ENCODE measurements at places on chromosomes 5 and 9. TPM values are rescaled to one million over a fixed set of nuclear protein-coding genes. Genes with fewer than 3 reads are reported as not detected.

DNA sequence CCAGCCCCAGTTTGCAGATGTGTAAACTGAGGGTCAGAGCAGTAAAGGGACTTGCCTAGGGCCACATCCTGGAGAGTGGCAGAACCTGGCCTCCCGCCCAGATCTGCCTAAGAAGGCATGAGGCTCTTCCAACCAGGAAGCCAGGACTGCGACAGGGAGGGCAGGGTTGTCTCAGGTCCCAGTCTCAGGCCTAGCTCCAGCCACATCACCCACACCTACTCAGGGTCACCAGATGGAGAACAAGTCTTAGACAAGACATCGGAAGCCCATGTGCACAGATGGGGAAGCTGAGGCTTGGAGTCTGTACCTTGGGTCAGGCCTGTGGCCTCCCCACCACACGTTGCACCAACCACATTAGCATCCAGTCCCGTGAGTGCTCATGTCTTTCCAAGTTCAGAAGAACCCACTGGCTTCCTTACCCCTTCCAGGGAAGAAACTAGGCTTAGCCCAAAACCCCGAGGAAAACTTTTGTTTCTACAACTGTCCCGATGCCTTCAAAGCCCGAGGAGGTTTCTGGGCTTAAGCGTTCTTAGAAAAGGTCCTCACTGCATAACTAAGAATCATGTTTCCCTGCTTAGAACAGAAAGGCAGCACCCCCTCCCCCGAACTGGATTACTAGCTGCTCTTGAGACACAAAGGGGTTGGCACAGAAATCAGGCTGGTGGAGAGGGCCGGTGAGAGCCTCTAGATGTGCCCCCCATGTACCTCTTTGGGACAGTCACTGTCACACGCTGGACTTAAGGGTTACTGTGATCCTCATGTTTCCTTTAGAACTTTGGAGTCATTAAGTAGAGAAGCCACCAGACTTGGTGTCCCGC lies 2.2 kb downstream of the FAM78A start:
- DNase-seq = no peak

DNA sequence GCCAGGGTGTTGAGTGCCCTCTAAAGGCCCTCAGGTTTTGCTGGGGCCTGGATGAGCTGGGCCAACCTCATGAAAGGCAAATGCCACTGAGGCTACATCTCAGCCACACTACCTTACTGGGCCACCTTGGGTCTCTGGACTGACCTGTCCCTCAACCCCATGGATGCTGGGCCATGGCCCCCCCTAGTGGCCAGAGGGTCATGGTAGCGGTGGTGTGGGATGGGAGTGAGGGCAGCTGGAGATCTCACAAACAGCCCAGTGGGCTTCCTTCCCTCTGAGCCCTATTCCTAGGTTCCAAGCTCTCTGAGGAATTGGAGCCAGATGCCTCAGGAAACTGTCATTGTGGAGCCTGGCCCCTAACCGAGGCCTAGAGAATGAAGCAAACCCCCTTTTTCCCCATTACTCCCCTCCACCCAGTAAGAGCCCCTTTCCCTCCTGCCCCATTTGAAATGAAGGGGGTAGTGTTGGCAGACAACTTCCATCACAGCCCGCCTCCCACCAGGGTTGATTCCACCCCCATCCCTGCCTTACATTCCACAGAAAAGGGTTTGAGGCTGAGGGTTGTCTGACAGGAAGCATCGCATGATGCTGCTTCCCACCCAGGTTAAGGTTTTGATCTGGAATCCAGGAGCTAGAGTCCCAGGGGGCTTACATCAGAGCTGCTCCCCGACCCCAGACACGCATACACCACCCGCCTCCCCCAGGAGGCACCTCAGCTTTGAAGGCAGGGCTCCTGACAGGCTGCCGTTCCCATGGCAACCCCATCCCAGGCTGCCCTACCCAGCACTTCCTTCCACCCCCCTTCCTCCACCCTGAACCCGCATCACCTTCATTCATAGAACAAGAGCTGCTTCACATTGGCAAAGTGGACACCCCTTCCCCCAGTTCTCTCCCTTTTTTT lies 63.9 kb downstream of the PCDH1 start:
- peak; percentile 31 for DNase-seq

GRCh38 chr5:126641387-126641786 lies 40.6 kb downstream of the PHAX start:
- DNase-seq = no peak

The UBAP2 gene
- total RNA-seq = 21.6 TPM

The CBY3 gene
- total RNA-seq = not detected

The DDX4 gene
- total RNA-seq = under 0.01 TPM

The SLC25A48 gene
- not detected for total RNA-seq

Data from bronchial epithelial cell (primary cell).